ENCODE measurements at places on chromosomes 3 and 15. TPM values are rescaled to one million over a fixed set of nuclear protein-coding genes. Genes with fewer than 3 reads are reported as not detected.

TRIM42 gene
- not detected for total RNA-seq

TTC23 gene
- 29.8 TPM for total RNA-seq

SCG3 gene
- not detected for total RNA-seq

ADGRG7 gene
- not detected for total RNA-seq

GP5 gene
- total RNA-seq, result under 0.01 TPM

CCDC13 gene
- 0.28 TPM for total RNA-seq

ATP13A5 gene
- not detected for total RNA-seq

SH2D7 gene
- not detected for total RNA-seq

ARL6 gene
- 11.7 TPM for total RNA-seq

REC114 gene
- not detected for total RNA-seq

TMEM41A gene
- 11.9 TPM for total RNA-seq

DNA sequence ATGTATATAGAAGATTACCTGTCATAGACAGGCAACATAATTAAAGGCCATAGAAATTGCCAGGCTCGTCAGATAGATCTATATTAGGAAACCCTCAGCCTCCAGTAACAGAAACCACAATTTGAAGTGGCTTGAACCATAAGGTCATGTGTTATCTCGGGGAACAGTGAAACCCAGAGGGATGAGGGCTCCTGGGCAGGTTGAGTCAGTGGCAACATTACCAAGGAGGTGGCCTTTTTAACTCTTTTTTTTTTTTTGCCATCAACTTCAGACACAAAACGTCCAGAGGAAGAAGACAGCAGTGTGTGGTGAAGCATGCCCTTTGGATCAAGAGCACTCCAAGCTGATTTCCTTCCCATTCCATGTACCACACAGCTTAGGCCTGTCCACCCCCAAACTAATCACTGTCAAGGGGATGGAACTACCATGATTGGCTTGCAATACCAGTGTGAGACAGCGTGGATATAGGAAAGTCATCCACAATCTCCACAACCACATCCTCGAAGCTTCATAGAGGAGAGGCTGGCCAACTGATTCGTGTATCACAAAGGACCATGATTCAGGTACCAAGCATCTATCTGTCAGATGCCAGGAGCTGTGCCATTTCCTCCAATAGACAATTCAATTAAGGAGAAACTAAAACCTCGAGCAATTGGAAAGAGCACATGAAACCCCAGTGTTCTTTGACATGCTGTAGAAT lies 999 bp upstream of the KIF7 start:
- DNase-seq, result peak; percentile 27

DNA sequence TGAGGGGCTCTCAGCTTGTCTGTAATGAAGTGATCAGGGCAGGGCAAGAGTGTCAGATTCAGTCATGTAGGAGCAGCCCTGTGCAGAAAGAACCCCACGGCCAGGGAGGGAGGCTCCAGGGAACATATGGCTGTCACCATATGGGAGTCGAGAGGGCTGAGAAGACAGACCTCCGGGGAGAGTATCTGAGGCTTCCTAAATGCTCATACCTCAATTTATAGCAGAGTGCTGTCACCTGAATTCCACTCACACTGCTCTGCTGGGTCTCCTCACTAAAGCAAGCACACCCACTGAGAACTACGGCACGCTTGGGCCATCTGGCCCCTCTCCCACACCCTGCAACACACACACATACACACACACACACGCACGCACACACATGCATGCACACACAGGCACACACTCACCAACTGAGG lies 92.3 kb upstream of the TJP1 start:
- no peak for DNase-seq

DNA sequence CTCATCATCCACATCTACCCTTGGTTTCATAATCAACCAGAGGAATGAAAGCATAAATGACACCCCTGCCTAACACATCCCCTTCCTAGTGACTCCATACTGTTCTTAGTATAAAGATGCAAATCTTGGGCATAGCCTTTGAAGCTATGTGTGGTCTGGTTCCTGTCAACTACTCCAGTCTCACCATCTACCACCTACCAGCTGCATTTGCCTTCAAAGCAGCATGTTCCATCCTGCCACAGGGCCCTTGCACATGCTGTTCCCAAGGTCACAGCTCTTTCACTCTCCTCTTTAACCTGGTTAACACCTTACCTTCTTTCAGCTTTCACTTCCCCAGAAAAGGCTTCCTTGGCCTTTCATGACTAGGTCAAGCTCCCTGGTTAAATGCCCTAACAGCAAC lies 62.3 kb upstream of the ARHGEF3 start:
- no peak for DNase-seq

GRCh38 chr3:120103276-120103675 lies 9.0 kb upstream of the GSK3B start:
- no peak for DNase-seq

GRCh38 chr15:70528270-70528706 lies 235.1 kb downstream of the UACA start:
- DNase-seq, result peak; percentile 54

- DNase-seq, result peak; percentile 71
These were observed 68.7 kb downstream of the CHRD start for GRCh38 chr3:184448321-184449160.

DNA sequence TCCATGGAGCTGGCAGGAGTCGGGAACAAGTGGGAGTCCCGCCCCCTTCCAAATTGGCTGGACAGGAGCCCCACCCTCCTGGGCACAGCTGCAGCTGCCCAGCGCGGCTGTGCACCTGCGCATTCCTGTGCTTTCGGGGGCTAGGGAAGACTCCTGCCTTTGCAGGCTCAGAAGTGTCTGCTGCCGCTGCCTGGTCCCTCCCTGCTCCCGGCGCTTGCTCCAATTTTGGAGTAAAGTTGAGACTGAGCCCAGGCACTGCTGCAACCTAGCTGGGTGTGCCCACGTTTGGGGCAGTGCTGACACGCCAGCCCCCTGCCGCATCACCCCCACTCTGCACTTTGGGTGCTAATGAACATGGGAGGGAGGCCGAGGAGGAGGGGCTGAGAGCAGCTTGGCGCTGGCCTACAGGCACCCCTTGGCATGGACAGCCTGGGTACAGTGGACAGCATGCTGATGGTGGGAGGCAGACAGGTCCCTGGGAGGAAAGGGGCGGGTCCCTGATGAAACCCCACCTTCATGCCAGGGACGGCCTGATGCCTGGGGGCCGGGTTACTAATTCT lies 399.2 kb upstream of the CNTN4 start:
- DNase-seq, result no peak

DNA sequence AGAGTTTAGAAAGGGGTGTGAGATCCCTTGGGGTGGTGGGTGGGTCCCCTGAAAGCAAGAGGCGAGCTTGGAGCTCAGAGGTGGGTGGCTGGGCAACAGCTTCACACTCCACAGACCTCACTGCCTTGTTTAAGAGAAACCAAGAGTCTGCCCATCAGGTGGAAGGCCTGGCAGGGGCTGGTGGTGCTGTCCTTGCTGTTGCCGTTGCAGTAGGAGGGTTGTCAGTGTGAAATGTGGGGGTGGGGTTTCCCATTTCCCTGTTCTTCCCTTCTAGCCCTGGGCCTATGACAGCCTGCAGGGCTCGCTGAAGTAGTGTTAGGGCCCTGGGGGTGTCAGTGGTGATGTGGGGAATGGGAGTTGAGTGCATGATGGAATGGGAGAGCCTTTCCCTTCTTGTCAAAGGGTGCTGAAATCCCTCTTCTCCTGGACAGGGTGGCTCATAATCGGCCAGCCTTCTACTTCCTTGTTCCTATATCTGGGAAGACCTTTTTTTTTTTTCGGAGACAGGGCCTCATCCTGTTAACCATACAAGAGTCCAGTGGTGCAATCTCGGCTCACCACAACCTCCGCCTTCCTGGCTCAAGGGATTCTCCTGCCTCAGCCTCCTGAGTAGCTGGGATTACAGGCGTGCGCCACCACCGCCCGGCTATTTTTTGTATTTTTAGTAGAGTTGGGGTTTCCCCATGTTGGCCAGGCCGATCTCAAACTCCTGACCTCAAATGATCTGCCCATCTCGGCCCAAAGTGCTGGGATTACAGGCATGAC lies 4.3 kb downstream of the PLEKHO2 start:
- no peak for DNase-seq

DNA sequence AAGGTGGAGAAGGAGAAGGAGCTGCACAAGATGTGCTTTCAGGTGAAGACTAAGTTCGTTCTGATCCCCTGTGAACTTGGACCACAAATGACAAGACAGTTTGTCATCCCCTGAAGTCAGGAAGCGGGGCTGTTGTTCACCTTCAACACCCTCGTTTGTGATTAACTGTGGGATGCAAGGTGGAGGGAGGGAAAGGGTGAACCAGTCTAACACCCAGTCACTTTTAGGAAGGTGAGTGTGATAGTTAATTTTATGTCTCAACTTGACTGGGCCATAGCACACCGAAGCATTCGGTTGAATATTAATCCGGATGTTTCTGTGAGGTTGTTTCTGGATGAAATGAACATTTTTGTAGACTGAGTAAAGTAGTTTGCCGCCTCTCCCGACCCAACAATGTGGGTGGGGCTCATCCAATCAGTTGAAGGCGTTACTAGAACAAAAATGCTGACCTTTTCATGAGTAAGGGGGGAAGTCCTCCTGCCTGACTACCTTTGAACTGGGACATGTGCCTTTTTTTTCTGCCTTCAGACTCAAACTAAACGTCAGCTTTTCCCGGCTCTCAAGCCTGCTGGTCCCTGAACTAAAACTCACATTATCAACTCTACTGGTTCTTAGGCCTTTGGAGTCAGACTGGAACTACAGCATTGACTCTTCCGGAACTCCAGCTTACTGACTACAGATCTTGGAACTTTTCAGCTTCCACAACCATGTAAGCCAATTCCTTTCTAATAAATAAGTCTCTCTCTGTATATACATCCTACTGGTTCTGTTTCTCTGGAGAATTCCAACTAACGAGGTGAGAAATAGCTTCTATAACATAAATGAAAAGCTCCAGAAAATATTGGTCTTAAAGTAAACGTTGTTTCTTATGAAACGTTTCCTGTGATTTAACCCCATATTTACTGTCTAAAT lies 264.0 kb upstream of the SLITRK3 start:
- peak; percentile 23 for DNase-seq

- no peak for DNase-seq
These were observed 27.7 kb upstream of the MUC4 start for GRCh38 chr3:195839260-195840010.

DNA sequence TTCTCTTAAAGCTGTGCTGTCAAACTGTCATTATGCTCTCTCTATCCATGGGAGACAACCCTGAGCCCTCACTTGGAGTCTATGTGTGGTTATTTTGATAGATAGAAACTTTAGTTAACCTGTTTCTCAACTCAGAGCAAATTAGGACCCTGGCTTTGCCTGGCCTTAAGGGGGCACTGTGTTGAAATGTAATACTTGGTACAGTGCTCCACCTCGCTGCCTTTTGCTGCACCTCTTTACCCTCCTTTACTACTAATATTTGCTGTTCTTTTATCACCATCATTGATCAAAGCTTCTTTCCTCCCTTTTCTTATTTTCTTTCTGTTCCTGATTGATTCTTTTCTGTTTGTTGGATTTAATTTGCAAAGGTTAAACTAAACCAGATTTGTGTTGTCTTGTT lies 34.3 kb downstream of the STT3B start:
- no peak for DNase-seq

GRCh38 chr15:63582718-63583426 lies 14.3 kb upstream of the FBXL22 start:
- DNase-seq, result peak; percentile 92

GRCh38 chr3:100159331-100160153 lies 45.2 kb upstream of the FILIP1L start:
- peak; percentile 84 for DNase-seq

- no peak for DNase-seq
These were observed 36.3 kb upstream of the NECTIN3 start for GRCh38 chr3:111035316-111035715.

DNA sequence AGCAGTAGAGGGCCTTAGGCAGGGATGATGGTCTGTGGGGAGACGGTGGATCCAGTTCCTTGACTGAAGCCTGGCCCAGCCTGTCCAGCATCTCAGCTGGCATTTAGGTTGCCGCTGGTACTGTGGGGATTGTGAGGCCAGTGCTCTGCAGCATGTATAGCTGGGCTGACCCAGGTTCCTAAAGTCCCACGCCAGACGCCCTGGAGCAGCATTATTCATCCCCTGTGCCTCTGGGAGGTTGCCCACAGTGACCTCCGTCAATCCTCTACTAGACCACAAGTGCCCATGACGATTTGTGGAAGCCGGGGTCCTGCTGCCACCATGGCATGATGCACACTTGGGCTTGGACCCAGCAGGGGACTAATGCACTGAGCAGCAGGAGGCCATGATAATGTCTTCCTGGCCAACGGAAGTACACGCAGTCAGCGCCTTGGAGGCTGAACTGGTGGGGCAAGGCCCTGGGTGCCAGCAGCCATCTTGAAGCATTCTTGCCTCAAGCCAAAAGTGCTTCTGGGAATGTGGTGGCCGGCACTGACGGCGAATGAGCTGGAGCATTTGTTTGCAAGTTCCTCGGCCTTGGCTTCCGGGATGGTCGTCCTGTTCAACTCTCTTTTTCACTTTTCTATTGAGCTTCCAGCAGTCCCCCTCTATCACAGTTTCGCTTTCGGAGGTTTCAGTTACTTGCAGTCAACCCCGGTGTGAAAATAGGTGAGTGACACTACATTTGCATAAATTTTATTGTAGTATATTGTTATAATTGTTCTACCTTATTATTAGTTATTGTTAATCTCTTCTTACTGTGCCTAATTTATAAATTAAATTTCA lies 949.4 kb downstream of the ROBO1 start:
- DNase-seq, result no peak

GRCh38 chr3:80232760-80233159 lies 465.0 kb upstream of the ROBO1 start:
- peak; percentile 91 for DNase-seq
